Osteocyte (in vitro differentiated cells): ENCODE measurements at places on chromosomes 12 and 14. TPM values are rescaled to one million over a fixed set of nuclear protein-coding genes. Genes with fewer than 3 reads are reported as not detected.

- no peak for DNase-seq
- H3K4me1 ChIP-seq = peaks cover 41% of the 10 kb centered on the region
- no peak overlapping the region for H3K4me3 ChIP-seq
- H3K27ac ChIP-seq = no peak overlapping the region
- no peaks in the 10 kb centered on the region for H3K27me3 ChIP-seq
- H3K36me3 ChIP-seq = no peaks in the 10 kb centered on the region
Observed at GRCh38 chr12:67431411-67432020, 162.4 kb downstream of the CAND1 start.

DNA sequence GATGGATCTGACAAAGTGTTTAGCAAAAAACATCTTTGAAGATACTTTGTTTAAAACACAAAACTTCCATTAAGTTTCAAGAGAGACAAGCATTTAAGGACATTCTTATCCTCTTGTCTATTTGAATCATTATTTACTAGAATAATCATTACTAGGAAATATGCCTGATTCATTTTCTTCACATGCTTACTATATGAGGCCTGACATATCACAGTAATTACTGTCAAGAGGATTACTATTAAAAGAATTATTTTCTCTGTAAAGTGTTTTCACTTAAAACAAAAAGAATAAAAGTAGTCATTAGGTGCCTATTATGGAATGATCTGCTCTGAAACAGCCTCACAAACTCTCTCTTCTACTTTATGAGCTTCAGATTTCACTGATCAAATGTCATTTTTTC lies 402.1 kb upstream of the MGAT4C start:
- H3K27ac ChIP-seq = no peak overlapping the region

DNA sequence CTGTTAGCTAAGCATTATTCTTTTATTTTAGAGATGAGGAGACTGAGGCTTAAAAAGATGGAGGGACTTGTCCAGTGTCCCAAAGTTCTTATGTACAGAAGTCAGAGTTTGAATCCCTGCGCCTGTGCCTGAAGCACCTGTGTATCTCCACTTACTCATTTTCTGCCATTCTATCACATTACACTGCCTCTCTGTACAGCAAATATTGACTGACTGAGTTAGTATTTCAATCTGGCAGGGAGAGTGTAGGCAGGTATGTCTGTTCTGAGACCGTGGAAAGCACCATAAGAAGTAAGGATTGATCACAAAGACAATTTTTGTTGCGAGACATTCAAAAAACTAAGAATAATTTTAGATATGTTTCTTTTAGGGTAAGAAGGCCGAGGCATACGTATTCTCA lies 162.7 kb downstream of the KITLG start:
- H3K4me1 ChIP-seq = peaks cover 15% of the 10 kb centered on the region
- no peaks in the 10 kb centered on the region for H3K27me3 ChIP-seq
- H3K27ac ChIP-seq = no peak overlapping the region

DNA sequence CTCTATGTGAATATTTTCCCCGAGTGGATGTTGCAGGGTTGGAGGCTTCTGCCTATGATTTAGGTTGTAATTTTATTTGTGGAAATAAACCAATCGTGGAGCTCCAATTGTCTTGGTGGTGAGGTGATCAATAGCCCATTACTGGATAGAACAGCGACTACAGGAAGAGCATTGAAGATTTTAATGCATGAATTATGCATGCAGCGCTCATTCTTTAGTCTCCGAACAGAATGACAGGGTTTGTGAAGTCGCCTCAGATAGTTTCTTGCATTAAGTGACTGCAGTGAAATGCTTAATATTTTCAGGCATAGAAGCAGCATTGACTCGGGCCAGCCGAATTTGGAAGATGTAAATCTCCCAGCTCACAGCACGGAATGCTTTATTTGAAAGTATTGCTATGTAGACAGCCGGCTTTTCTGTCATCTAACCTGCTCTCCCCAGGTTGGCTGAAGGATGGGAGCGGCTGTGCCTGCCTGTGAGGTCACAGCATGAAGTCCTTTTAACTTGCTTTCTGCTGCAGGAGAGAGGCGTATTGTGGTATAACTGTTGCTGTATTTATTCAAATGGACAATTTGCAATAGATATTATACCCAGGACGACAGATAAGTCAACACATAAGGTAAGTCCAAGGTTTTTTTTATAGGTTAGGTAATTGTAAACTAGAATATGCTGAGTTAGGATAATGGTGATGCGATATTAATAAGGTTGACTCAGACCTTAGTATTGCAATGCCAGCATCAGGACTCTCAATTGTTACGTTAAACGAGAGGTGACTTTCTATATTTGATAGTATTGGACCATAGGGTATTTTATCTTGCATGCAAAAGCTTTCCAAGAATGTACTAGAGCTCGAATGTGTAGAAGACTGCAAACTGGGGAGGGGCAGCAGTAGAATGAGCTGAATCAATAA lies 135.7 kb downstream of the CNTN1 start:
- H3K27ac ChIP-seq = no peak overlapping the region
- H3K27me3 ChIP-seq = peaks cover 9% of the 10 kb centered on the region
- H3K36me3 ChIP-seq = no peaks in the 10 kb centered on the region
- no peaks in the 10 kb centered on the region for H3K4me1 ChIP-seq
- no peak for DNase-seq

- no peaks in the 10 kb centered on the region for H3K27me3 ChIP-seq
- DNase-seq = no peak
- peak overlapping the region; percentile 82 for H3K27ac ChIP-seq
- no peak overlapping the region for H3K4me3 ChIP-seq
- H3K36me3 ChIP-seq = no peaks in the 10 kb centered on the region
- H3K4me1 ChIP-seq = peaks cover 34% of the 10 kb centered on the region
Observed at GRCh38 chr14:22657861-22658260, 13.7 kb upstream of the OR6J1 start.

- no peaks in the 10 kb centered on the region for H3K27me3 ChIP-seq
- DNase-seq = no peak
- H3K4me3 ChIP-seq = no peak overlapping the region
- no peak overlapping the region for H3K27ac ChIP-seq
Observed at GRCh38 chr12:122866379-122866778, 29.5 kb downstream of the VPS37B start.

GRCh38 chr14:73173092-73173735 lies 36.9 kb downstream of the PSEN1 start:
- H3K4me3 ChIP-seq = no peak overlapping the region
- H3K27ac ChIP-seq = no peak overlapping the region
- peaks cover 43% of the 10 kb centered on the region for H3K36me3 ChIP-seq
- H3K4me1 ChIP-seq = no peaks in the 10 kb centered on the region

GRCh38 chr14:73829526-73830431 lies 21.9 kb upstream of the PTGR2 start:
- no peak for DNase-seq
- H3K36me3 ChIP-seq = no peaks in the 10 kb centered on the region
- H3K27ac ChIP-seq = peak overlapping the region; percentile 36
- peaks cover 47% of the 10 kb centered on the region for H3K4me1 ChIP-seq
- H3K4me3 ChIP-seq = no peak overlapping the region

DNA sequence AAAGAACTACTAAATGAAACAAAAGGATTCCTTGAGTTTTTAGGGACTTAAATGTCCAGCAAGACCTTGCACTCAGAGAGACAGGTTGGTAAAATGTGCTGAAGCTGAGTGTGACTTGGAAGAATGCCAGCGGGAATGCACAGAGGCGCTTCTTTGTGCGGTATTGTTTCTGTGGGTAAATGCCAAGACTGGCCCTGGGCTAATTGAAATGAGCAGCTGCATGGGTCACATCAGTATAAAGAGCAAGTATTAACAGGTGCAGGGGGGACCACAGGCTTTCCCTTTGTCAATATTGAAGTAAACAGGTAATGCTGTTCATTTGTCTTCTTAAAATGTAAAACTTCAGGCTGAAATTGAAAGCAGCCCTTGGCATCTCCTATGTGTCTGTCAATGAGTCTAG lies 74.3 kb downstream of the LMO3 start:
- H3K27me3 ChIP-seq = peaks cover 5% of the 10 kb centered on the region
- no peaks in the 10 kb centered on the region for H3K36me3 ChIP-seq
- DNase-seq = no peak
- H3K4me1 ChIP-seq = peaks cover 3% of the 10 kb centered on the region
- H3K4me3 ChIP-seq = no peak overlapping the region

- no peak overlapping the region for H3K27ac ChIP-seq
- H3K4me1 ChIP-seq = peaks cover 30% of the 10 kb centered on the region
- no peak for DNase-seq
Observed at GRCh38 chr12:93882763-93883162, 205.6 kb downstream of the CRADD start.

ACACB gene
- total RNA-seq = 4.4 and 5.4 TPM in 2 replicates

GYS2 gene
- 0.10 TPM in 1 of 2 replicates, not detected in the other for total RNA-seq

HPD gene
- total RNA-seq = not detected in 2 replicates

TIGAR gene
- 16.6 and 19.9 TPM in 2 replicates for total RNA-seq

DCN gene
- 2,230 and 2,247 TPM in 2 replicates for total RNA-seq
